ENCODE measurements at places on chromosomes 13 and 19.

GRCh38 chr13:48398450-48399095, 14.3 kb downstream of the LPAR6 start:
- no peak for DNase-seq

DNA sequence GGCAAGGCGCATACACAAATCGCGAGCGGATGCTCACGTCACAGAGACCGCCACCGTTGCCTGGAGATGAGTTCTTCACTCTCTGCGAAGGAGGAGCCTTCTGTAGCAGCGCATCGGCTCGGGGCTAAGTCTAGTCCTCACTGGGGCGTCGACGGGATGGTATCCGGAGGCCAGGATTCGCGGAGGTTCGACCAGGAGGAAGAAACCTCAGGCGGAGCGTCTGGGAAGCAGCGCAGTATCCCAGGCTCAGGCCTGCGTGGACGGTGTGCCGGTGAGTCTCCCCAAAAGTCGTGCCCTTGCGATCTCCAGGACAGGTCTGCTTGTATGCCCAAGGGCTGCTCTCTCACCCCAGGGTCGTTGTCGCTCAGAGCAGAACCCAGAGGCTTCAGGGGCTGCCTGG, 40.4 kb downstream of the ZNF146 start:
- DNase-seq: no peak

DNA sequence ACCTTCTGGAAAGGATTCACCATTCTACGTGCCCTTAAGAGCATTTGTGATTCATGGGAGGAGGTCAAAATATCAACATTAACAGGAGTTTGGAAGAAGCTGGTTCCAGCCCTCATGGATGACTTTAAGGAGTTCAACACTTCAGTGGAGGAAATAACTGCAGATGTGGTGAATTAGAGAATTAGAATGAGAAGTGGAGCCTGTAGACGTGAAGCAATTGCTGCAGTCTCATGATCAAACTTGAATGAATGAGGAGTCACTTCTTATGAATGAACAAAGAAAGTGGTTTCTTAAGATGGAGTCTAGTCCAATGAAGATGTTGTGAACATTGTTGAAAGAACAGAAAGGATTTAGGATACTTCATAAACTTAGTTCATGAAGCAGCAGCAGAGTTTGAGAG, 129.1 kb downstream of the TNFRSF19 start:
- no peak for DNase-seq

GRCh38 chr19:46493236-46494145, 2.2 kb downstream of the PNMA8B start:
- DNase-seq: peak; percentile 44

DNA sequence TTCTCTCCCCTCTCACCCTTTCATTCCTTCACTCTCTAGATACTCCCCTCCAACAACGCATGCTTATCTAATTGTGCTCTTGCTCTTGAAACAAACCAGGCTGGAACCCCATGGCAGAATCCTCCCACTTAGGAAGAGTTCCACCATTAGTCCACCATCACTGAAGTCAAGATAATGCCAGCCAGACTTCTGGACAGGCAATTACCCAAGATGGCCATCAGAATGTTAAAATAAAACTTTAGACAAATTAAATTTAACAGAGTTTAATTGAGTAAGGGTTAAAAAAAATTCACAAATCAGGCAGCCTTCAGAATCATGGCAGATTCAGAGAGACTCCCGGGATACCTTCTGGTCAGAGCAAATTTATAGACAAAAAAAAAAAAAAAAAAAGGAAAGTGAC, 221.5 kb downstream of the LHFPL6 start:
- no peak for DNase-seq

- DNase-seq: no peak
Observed at GRCh38 chr19:48713041-48713863, 6.3 kb downstream of the MAMSTR start.

- DNase-seq: no peak
Observed at GRCh38 chr13:64718116-64718515, 2512.0 kb downstream of the PCDH9 start.

- no peak for DNase-seq
Observed at GRCh38 chr13:99053636-99054233, 75.9 kb upstream of the DOCK9 start.

GRCh38 chr19:531009-531752, 379 bp upstream of the CDC34 start:
- peak; percentile 95 for DNase-seq

DNA sequence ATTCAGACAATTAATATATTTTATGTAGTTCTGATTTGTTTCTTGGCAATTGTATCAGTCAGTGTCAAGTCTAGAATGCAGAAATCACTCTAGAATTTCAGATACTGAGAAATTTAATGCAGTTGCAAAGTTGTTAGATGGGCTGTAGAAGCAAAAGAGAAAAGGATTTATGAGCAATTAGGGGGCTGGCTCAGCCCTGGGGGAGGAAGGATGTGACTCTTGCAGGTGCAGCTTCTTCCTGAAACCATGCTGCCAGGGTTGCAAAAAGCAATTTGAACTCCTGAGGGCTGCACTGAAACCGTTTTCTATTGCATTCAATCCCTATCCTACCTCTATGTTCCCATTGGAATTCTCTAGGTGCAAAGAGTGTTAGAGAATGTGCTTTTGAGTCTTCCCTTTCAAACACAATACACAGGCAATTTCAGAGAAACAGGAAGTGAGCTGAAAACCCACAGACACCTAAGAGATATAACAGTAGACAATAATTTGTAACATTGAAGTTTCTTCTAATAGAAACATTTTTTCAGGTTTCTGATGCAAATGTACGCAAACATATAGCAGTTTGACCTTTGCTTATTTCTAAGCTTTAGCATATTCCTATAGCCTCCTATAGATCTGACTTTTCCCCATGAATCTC, 814.7 kb upstream of the ATXN8OS start:
- no peak for DNase-seq

GRCh38 chr19:41774515-41774980, 19.2 kb downstream of the CEACAM6 start:
- peak; percentile 75 for DNase-seq

DNA sequence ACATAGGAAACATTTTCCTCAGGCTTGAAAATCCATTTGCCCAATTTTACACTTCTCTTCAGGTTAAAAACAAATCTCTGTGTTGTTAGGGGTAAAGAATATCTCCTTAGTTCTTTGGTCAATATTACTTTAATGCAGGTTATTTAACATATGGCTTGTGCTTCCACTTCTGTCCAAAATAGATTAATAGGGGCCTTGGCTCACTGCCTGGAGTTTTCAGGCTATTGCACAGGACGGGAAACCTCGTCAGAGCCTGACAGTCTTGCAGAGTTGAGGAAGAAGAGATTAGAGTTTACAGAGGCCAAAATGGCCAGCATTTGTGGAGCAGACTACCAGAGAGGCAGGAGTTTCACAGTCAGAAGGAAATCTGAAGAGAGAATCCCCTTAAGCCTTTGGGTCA, 863.9 kb upstream of the GPC6 start:
- DNase-seq: no peak

DNA sequence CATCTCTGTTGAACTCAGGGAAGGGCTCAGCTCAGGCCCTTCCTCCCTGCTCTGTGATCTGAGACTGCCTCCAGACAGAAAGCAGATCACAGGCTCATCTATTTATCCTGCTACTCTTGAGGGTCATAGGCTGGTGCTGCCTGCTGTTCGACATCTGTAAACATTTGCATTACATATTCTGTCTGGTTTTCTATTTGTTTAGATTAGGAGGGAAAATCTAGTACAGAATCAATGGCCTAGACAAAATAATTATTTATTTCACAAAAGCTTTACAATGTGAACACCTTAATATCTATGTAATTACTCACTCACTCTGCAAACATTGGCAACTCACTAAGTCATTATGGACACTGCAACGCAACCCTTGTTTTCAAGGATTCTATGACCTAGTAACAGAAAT, 43.0 kb downstream of the CEP89 start:
- no peak for DNase-seq

DNA sequence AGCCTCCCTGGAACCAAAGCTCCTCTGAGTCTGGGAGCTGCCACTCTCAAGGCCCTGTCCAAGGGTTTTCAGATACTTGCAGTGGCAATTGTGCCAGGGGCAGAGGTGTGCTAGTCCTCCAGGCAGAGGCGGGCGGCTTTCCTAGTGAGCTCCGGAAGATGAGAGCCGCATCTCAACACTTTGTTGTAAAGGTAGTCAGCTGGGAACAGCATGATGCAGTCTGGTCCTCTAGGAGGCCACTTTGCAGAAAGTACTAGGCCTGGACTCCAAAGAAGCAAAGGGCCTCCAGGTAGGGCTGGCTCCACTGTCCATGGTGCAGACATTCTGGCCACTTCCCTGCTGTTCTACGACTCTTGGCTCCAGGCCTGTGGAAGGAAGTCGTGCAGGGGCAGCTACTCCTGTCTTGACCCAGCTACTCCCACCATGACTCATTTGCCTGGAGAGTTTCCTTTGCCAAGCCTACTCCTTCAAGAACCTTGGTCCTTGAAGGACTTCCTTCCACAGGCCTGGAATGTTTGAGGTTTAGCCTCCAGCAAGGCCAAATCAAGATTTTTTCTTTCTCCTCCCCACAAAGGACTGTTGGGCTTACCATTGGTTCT, 9.9 kb upstream of the ZNF536 start:
- no peak for DNase-seq

DNA sequence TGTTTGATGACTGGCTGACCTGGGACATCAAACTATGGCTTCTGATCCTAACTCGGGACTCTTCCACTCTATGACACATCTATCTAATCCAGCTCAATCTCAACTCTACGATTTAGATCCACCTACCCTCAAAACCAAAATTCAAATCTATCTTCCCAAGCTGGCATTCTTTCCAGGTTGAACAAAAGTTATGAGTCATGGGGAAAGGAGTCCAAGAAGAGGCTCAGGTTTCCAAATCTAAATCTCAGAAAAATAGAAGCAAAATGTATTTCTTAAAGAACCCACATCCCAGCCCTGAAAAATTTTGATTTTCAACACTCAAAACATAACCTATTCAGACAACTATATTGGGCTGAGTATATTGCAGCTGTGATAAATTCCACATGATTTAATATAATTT, 143.9 kb upstream of the IPO5 start:
- DNase-seq: no peak

- no peak for DNase-seq
Observed at GRCh38 chr19:7603919-7604318, 8.3 kb downstream of the CAMSAP3 start.

DNA sequence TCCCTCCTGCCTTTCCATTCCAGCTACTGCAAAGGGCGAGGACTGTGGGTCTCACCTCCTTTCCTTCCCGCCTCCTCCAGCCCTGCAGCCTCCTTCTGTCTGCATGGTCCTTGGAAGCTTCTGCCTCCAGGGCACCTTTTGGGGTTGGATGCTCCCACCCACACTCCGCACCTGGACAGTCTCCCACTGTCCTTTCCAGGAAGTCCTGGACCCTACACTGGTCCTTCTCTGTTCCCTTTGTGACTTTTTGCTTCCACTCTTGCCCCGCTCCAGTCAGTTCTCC, 130.8 kb downstream of the USP12 start:
- no peak for DNase-seq

GRCh38 chr13:102800145-102801041, 1.5 kb downstream of the BIVM start:
- peak; percentile 83 for DNase-seq

- DNase-seq: peak; percentile 77
Observed at GRCh38 chr19:48963371-48964204, 1.5 kb upstream of the FTL start.

DNA sequence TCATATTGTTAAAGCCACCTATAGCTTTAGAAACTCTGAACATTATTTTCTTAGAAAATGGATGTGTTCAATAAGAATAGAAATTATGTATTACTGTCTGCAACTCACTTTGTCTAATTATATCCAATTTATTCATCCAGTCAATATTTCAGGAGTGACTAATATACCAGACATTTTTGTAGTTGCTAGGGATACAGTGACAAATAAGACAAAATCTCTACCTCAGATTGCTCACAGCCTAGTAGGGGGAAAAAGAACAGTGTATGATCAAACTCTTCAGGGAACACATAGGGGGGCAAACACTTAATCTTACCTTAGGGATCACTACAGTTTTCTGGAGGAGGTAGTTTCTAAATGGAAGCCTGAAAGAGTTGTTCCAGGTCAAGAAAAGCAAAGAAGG, 8.6 kb downstream of the BRCA2 start:
- DNase-seq: no peak

DNA sequence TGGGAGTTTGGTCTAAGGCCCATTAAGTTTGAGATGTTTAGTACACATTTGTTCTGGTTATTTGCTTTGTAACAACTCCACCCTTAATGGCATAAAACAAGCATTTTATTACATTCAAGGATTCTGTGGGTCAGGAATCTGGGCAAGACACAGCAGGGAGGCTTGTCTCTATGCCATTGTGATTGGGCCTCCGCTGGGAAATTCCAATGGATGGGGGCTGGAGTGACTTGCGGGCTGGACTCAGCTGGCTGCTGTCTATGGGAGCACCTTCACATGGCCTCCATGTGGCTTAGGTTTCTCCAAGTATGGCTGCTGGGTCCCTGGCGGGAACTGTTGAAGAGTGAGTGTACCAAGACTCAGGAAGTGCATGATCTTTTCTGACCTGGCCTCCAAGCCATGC, 159.0 kb downstream of the PAN3 start:
- DNase-seq: no peak

- peak; percentile 67 for DNase-seq
Observed at GRCh38 chr19:48415395-48415794, 21.9 kb downstream of the GRIN2D start.

DNA sequence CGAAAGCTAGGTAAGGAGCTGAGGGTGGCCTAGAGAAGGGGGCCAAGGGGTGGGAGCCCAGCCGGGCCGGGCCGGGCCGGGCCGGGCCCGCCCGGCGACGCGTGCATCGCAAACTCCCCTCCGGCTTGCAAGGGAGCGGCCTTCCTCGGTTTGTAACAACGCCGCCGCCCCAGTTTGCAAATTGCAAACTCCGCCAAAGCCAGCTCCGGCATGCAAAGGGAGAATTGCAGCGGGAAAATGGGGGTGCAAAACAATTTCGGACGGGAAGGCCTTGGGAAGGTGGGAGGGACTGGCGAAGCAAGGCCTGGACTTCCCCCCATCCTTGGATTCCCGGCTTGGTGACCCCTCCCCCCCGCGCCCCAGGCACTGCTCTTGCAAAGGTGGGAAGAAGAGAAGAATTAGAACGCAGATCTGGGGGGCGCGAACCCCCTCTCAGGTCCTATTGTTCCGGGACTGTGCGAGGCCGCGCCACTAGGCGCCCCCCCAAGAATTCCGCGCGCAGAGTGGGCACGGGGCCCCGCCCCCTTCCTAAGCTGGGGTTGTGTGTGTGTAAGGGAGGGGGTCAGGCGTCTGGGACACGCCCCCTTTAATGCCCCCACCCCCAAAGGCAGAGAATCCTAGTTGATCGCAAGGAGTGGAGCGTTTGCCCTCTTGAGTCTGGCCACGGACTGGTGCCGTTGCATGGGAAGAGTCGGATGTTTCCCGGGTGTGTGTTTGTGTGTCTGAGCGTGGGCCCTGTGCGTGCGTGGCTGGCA, 926 bp downstream of the PRR12 start:
- peak; percentile 30 for DNase-seq

GRCh38 chr19:44662691-44663385, 8.4 kb upstream of the CEACAM19 start:
- no peak for DNase-seq
